ENCODE measurements at places on chromosomes 13 and 19. TPM values are rescaled to one million over a fixed set of nuclear protein-coding genes. Genes with fewer than 3 reads are reported as not detected.

DNA sequence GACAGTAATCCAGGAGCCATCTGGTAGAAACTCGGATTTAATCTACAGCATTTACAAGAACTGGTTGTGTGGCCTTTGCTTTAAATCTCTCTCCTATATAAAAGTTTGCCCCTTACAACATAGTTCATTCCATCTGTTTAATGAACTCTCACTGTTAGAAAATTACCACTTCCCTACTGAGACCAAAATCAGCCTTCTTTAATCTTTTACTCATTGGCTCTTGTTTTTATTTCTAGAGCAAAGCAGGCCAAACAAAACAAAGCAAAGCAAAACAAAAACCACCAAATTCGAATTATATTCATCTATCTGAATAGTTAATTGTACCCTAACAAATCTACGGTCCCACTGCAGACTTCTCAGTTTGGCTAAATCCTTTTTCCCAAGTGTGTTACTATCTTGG is 127.0 kb downstream of the UGGT2 start:
- no peak for DNase-seq

GRCh38 chr19:58538257-58539168 is 5.4 kb upstream of the TRIM28 start:
- peak; percentile 89 for DNase-seq

DNA sequence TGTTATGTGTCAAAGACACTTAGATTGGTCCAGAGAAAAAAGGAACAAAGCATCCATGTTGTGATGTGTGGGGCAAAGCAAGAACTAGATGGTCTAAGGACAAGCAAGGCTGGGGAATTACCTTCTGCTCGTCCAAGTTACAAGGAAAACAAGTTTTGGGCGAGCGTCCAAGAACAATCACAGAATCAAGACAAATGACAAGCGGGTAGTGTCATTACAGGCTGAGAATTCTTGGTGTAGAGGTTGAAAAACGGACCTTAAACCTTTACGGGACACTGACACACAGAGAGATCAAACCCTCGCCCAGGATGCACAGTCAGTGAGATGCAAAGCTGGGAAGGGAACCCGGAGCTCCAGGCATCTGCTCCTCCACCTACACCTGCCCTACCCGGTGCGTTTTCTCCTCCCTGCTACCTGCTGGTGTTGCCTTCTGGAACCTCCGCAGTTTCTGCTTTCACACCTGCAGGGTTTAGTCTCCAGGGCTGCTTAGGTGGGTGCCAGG is 515 bp upstream of the ZNF324B start:
- DNase-seq: no peak

GRCh38 chr19:1794424-1795172 is 17.5 kb downstream of the ATP8B3 start:
- DNase-seq: no peak

Gene ELSPBP1
- not detected for total RNA-seq

Gene WTIP
- 29.3 TPM for total RNA-seq

Gene CYP4F2
- not detected for total RNA-seq

Measured in type B pancreatic cell (in vitro differentiated cells).